ENCODE measurements at places on chromosomes 4 and X.
A peak's percentile ranks its signal among the peaks of the same experiment; 100 is the strongest.

DNA sequence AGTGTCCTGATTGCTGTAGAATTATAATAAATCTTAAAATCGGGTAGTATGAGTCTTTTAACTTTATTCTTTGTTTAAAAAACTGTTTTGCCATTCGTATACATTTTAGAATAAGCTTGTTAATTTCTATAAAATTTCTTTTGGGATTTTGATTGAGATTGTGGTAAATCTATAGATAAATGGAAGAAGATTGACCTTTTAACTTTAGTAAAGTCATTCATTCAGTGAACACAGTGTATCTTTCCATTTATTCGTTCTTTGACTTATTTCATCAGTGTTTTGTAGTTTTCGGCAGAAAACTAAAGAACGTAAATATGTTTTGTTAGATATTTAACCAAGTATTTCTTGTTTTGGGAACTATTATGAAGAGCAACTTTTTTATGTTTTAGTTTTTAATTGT is 38.9 kb downstream of the DRD5 start:
- no peak for DNase-seq

GRCh38 chrX:12881914-12882313 is 15.0 kb downstream of the TLR7 start:
- no peak for DNase-seq

- DNase-seq: peak; percentile 39
These were observed 14.6 kb downstream of the PLP1 start for GRCh38 chrX:103791228-103791627.

GRCh38 chr4:166017804-166018203 is 144.8 kb downstream of the TLL1 start:
- no peak for DNase-seq

- DNase-seq: no peak
These were observed 3.6 kb upstream of the ELOVL6 start for GRCh38 chr4:110202024-110202423.

- no peak for DNase-seq
These were observed 12.1 kb downstream of the PPARGC1A start for GRCh38 chr4:23877758-23878229.

DNA sequence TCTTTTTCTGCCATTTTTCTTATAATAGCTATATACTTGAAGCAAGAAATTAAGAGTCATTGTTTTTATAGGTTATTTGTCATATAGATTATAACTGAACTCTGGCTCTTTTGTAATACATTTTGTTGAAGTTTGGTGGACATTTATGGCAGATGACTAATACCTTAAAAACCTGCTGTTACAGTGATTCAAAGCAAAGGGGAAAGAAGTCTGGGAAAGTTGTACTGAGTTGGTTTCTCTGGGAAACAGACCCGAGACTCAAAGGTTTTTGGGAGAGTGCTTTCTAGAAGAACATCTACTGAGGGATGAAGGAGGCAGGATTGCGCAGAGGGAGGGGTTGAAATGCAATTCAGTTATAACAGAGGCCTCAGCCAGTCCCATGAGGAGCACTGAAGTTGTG is 35.9 kb downstream of the NAP1L5 start:
- DNase-seq: no peak

- no peak for DNase-seq
These were observed 261.8 kb downstream of the DHX15 start for GRCh38 chr4:24322511-24322910.

- DNase-seq: no peak
These were observed 38.5 kb downstream of the RAB33B start for GRCh38 chr4:139492429-139492828.

- peak; percentile 97 for DNase-seq
These were observed at the start of gene MRFAP1L1 for GRCh38 chr4:6709230-6710114. MRFAP1L1 (minus strand) TSS chr4:6709865; CDS start chr4:6709629, 236 bp downstream.

- DNase-seq: peak; percentile 14
These were observed 126.0 kb upstream of the CXorf66 start for GRCh38 chrX:140091125-140091886.

DNA sequence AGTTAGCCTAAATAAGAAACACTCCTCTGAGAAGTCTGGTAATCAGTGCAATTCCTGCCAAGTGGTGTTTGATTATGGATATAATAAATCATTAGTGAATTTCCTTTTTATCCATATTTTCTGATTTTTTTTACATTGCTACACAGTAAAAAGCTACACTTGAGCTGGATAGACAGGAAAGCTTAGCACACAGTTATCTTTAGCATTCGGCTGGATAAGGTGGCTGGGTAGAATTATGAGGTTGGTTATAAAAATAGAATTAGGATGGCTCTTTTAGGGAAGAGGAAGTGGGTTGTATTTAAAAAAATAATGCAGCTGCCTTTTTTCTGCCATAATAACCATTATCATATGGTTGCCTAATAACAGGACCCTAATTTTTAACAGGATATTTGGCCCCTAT is 460.6 kb downstream of the NAF1 start:
- DNase-seq: no peak

Measured in NCI-H524 (cell line).